ENCODE measurements at places on chromosomes 13 and 19. TPM values are rescaled to one million over a fixed set of nuclear protein-coding genes. Genes with fewer than 3 reads are reported as not detected.

LGALS7B gene
- total RNA-seq: not detected

VSIG10L gene
- total RNA-seq: 1.7 TPM

FAM83E gene
- 1.5 TPM for total RNA-seq

FSD1 gene
- 3.4 TPM for total RNA-seq

IGLON5 gene
- not detected for total RNA-seq

SMIM44 gene
- total RNA-seq: not detected

TMC4 gene
- total RNA-seq: not detected

GNG8 gene
- total RNA-seq: 6.7 TPM

KLHL26 gene
- total RNA-seq: 14.6 TPM

BST2 gene
- 59.7 TPM for total RNA-seq

PCP2 gene
- 9.3 TPM for total RNA-seq

GRCh38 chr19:54339646-54340358, 840 bp upstream of the LILRA4 start:
- DNase-seq: peak; percentile 82

DNA sequence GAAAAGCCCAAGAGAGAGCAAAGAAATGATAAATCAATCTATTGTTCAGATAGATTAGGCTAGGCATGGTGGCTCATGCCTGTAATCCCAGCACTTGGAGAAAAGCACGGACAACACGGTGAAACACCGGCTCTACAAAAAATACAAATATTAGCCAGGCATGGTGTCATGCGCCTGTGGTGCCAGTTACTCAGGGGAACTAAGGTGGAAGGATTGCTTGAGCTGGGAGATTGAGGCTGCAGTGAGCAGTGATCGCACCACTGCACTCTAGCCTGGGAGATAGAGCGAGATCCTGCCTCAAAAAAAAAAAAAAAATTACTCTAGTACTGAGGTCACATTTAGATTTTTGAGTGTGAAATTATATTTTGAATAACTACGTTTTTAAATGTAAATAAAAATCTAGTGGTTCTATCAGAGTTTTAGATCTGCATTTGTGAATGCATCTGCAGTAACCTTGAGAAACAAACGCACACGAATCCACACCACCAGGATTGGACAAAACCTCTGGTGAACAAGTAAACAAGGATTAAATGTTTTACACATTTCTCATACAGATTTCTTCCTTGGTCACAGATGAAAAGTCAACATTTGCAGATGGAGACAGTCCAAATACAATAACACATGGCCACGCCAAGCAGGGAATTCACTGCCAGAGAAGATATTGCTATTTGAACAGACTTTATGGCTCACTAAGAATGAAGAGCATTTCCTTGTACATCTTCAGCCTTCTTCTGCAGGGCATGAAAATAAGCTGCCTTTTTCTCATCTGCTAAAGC, 917.6 kb downstream of the PCDH9 start:
- no peak for DNase-seq

GRCh38 chr19:53868892-53869804, 1.5 kb downstream of the MYADM start:
- peak; percentile 93 for DNase-seq

GRCh38 chr13:100517728-100518127, 70.9 kb downstream of the GGACT start:
- DNase-seq: no peak

GRCh38 chr13:66159511-66159910, 1070.6 kb downstream of the PCDH9 start:
- DNase-seq: peak; percentile 5

DNA sequence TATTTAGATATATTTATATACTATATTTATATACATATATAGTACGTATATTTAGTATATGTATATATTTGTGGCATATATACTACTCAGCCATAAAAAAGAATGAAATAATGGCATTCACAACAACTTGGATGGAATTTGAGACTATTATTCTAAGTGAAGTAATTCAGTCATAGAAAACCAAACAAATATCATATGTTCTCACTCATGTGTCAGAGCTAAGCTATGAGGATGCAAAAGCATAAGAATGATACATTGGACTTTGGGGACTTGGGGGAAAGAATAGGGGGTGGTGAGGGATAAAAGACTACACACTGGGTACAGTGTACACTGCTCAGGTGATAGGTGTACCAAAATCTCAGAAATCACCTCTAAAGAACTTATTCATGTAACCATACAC, 1015.7 kb downstream of the EFNB2 start:
- DNase-seq: no peak

- DNase-seq: no peak
Measured at GRCh38 chr13:100644371-100644770, 30.2 kb downstream of the TMTC4 start.

- DNase-seq: peak; percentile 40
Measured at GRCh38 chr19:13848798-13849676, 27.9 kb upstream of the NANOS3 start.

- DNase-seq: no peak
Measured at GRCh38 chr19:3433313-3433712, 47.0 kb downstream of the SMIM24 start.

DNA sequence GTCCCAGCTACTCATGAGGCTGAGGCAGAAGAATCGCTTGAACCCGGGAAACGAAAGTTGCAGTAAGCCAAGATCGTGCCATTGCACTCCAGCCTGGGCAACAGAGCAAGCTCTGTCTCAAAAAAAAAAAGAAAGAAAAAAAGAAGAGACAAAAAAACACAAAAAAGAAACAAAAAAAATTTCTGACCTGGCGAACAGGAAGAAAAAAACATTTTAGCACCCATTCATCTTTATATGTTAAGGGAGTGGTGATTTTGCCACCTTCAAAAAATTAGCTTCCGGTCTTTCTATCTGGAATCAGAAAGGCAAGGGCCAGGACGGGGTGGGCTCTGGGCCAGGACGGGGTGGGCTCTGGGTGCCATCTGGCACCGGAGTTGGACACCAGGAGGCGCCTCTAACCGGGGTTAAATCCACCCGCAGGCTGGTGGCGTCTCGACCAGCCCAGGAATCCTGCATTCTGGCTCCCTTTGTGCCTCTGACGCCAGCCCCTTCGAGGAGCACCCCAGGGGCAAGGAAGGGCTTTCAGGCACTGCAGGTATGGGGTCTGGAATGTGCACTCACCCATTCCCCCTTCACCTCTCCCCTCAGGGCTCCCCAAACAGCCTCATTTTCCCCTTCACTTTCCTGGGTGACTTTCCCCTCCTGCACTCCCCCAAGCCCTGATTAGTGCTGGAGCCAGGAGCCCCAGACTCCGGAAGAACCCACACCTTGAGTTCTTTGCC, 10.4 kb upstream of the ZSWIM4 start:
- peak; percentile 76 for DNase-seq

DNA sequence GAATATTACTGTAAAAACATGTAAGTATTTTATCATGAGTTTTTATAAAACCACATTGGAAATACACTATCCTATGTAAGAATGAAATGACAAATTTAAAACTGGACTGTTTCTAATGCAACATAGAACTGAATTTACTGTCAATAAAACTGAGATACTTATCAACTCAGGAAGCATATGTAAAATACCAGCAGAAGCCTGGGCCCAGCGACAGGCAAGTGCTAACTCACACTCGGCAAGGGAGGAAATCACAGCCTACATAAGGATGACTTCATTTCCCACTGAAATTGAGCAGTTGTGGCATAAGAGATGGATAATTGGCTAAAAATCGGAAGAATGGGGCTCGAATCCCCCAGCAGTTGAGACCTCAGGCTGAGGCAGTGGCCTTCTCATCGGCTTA, 12.1 kb downstream of the PROZ start:
- no peak for DNase-seq

DNA sequence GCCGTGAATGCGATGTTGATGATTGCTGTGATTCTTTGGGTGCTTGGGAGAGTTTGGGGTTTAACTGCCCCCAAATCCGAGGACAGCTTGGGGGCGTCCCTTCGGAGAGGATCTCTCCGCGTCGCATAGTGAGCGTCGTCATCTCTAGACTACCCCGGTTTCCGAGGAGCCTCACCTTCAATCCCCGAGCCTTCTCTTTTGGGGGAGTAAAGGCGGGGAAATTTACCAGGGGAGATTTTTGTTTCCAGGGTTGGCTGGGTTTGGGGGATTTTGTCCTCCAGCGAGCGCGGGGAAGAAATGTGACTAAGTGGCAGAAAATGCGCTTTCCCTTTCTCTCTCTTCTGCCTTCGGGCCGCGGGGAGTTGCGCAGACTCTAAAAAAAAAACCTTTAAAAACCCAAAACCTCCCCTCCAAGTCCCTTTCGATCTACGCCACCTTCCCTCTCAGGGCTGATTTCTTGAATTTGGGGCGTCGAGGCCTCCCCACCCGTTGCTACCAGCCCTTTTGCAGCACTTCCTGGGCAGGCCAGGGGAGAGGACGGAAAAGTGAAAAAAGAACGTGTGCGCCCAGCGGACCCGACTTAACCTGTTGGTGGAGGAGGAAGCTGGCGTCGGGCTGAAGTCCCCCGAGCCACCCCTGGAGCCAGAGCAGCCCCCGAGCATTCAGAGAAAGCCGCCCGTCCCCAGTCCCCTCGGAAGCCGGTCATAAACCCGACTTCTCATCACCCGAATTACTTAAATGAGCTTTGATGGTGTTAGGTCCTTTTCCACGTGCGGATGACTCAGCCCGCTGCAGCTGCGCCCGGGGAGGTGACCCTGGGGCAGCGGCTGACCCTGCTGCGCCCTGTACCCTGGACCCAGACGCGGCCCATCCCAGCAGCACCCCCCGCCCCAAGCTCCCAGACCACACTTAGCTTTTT, 17.7 kb downstream of the NFIX start:
- DNase-seq: peak; percentile 70

- peak; percentile 85 for DNase-seq
Measured at GRCh38 chr19:54390942-54391577, 24.2 kb upstream of the TTYH1 start.

DNA sequence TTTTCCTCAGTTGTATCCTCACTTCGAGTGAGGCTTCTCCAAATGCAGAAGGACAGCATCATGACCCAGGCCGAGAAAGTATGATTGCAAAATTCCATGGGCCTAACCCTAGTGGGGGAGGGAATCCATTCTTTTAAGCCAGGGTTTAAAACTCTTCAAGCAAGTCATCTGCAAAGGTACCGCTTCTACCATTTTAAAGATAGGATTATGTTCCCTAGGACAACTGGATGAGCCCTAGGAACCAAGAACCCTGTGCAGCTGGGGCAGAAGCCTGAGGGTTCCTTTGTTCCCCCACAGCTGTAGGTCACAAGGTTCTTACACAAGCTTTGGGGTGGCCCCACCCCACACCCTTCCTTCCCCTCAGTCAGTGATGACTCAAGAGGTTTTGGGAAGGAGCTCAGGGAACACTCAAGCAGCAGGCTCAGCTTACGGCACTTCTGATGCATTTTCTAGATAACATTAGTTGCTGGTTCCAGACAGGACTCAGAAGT, 13.5 kb downstream of the ARL11 start:
- DNase-seq: no peak

DNA sequence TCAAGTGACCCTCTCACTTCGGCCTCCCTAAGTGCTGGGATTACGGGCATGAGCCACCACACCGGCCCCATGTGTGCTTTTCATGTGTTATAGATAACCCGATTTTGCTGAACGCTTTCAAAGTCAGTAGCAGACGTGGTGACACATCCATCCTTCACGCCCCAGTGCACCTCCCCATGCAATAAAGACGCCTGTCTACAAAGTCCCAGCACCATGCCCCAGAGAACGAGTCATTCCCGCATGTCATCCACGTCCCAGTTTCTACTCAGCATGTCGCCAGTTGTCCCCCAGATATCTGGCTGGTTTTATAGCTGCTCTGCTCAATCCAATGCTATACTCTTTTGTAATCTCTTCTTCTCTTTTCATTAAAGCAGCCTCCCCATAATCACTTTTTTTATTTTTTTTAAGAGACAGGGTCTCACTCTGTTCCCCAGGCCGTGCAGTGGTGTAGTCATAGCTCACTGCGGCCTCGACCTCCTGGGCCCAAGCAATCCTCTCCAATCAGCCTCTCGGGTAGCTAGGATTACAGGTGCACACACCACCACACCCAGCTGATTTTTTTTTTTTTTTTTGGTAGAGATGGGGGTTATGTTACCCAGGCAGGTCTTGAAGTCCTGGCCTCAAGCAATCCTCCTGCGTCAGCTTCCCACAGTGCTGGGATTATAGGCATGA, 42.5 kb downstream of the DNM2 start:
- peak; percentile 78 for DNase-seq

- DNase-seq: no peak
Measured at GRCh38 chr13:27261396-27261795, 9.2 kb upstream of the RASL11A start.

DNA sequence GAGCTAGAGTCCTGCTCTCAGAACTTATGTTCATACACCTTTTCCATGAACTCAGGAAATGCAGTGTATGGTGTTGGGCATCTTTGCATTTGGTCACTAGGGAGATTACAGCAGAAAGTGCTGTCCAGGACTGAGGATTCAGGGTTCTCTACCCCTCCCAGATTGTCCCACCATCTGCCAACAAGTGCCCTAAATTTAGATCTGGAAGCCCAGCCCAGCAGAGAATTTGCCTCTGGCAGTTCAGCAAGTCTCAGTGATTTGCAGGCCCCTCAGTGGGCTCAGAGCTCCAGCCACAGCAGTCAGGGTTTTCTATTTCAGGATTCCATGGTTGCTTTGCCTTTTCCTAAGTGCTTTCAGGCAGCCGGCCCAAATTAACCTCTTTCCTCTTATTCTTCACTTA, 23.4 kb downstream of the CNFN start:
- DNase-seq: no peak

DNA sequence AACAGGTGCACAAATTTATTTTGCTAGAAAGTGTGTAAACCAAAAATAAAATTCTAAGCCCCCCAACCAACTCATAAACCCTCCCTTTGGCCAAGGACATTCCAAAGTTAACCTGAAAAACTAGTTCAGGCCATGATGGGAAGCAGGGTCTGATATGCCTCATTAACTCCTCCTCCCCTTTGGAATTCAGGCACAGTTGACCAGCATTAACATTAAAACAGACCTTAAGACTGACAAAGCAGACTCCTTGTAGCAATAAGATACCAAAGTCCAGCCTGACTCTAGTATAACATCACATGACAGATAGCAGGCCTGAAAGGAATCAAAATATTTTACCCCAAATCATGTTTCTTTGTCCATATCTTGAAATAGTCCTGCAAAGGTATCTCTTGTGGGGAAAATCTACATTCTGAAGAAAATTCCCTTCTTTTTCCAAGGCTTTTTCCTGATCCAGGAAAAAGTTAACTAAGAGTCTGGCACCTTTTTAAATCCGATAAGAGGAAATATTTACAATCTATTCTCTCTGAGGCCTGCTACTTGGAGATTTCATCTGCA, 19.7 kb downstream of the NEK5 start:
- DNase-seq: no peak

GRCh38 chr19:33437821-33438671, 64.5 kb downstream of the CEBPG start:
- no peak for DNase-seq

DNA sequence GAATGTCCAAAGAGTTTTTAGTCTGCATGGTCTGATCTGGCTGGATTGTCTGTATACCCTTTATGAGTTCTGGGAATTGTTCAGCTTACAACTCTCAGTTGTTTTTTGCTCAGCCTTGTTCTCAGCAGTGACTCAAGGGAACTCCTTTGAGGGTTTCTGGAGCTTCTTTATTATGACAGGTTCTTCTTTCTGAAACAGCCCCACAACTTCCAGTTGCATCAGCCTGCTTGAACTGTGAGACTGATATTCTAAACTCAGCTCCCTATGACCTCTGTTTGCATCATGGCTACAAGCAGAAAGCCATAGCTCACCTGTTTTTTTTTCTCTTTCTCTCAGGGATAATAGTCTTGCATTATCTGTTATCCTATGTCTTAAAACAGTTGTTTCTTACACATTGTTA, 85.0 kb downstream of the TDRD3 start:
- DNase-seq: no peak

- DNase-seq: no peak
Measured at GRCh38 chr19:5782945-5783919, 1.3 kb downstream of the PRR22 start.
